ENCODE measurements at places on chromosomes 11 and 22.

GRCh38 chr11:14656536-14657457, 13.2 kb downstream of the PDE3B start:
- no peak for DNase-seq

DNA sequence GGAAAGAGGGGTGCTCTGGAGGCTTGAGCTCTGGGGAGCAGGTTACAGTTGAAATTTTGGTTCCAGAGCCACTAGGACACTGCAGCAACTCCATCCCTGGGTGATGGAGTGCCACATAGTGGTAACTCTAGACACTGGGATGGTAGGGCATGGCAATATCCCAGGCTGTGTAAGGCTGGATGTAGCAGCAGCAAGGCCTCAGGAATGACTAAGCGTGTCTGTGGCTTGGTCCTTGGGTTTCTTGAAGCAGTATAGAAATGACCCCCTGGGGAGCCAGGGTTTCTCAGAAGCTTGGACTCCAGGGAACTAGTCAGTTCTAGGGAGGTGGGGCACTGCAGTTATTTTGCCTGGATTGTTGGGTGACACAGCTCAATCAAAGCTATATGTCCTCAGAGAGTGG, 8.1 kb downstream of the MS4A4A start:
- DNase-seq, result no peak

- DNase-seq, result no peak
Observed at GRCh38 chr22:27785831-27786230, 15.7 kb downstream of the MN1 start.

GRCh38 chr22:33920197-33920540, at the start of gene LARGE1:
Gene LARGE1 (minus strand): TSS chr22:33920476.
- DNase-seq, result no peak

- no peak for DNase-seq
Observed at GRCh38 chr22:28799606-28800307, 612 bp downstream of the XBP1 start.

DNA sequence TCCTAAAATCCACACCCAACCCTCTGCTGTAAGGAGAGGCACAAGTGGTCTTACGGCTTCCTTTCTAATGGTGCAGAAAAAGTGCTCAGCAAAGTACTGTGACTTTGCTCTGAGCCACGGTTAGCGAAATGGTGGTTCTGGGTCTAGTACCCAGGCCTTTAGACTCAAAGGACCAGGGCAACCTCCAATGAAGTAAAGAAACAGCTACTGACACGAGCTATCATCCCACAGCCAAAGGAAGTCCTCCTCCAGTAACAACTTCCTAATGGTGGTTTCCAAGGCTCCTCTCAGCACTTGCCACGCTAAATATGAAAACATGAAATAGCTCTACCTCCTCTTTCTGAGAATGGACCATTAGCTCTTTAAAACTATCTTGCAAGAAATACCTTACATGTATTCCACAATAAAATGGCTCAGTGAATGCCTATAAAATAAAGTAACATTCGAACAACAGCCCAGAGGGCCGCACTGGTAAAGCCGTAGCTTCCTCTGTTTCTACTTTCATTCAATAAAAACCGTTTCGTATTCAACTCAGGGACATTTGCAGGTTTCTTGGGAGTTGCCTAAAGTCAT, 122.4 kb downstream of the ETS1 start:
- no peak for DNase-seq

All from esophagus squamous epithelium (tissue), 5 donors.